ENCODE measurements at places on chromosomes 7 and 10.

DNA sequence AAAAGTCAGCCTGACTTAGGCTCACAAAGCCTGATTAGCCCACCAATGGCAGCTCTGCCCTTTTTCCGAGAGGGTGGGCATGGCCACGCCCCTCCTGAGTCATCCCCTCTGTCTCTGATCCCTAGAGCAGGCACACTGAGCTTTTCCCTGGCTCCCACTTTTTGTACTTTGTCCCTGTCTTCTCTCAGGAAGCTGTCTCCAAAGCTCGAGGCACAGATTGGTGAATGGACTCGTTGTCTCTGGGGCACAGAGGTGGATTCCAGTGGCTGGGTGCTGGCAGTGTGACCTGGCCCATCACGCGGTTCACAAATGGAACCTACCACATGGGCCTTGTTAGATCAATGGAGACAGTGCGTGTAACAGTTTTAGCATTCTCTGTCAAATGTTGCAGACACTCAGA is 313.5 kb downstream of the WDR37 start:
- no peak for DNase-seq

- DNase-seq: no peak
These were observed 14.6 kb downstream of the FAM149B1 start for GRCh38 chr10:73182568-73182967.

DNA sequence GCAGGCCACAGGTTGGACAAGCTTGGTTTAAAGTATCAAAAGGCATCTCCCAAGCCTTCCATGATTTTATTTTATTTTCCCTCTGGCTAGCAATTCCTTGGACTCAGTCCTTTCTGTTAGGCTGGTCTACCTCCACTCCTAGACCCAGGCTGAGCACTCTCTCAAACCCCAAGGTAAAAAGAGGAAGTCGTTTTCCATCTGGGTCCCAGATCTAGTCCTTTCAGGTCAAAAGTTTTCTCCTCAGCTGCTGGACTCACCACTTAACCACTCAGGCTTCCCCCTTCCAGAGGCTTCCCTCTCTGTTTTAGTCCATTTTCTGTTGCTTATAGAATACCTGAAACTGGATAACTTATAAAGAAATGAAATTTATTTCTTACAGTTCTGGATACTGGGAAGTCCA is 252.3 kb upstream of the MKLN1 start:
- DNase-seq: no peak

- DNase-seq: peak; percentile 78
These were observed 574 bp upstream of the CPED1 start for GRCh38 chr7:120987683-120988590.

- DNase-seq: no peak
These were observed 38.8 kb downstream of the CNPY1 start for GRCh38 chr7:155507576-155507975.

DNA sequence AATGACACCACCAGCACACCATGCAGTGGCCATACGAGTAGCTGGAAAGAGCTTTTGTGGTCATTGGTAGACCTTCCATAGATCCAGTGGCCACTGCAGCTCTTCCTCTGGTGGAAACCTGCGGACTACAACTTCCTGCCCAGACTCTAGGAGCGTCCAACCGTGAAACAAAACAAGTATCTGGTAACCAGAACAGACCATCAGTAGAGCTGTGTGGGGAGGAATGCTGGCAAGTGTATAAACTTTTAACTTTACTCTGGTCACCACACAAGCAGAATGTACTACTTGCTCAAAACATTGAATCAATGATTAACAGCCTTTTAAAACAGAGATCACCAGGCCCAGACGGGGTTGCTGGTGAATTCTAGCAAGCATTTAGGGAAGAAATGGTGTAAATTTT is 154.7 kb upstream of the DGKB start:
- DNase-seq: no peak

DNA sequence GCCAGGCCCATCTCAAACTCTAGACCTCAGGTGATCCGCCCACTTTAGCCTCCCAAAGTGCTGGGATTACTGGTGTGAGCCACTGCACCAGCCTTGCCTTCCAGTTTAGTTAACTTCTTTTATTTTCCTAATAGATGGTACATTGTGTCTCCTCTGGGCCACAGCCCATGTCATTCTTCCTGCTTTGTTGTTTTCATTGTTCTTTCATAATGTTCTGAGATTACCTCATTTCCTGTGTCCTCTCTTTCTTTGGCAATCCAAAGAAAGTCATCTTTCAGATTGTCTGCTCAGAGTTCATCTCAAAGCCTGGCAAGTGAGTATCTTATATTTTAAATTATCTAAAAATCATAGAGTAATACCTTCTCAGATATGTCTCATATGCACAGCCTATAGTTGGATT is at the start of gene OLAH:
Gene OLAH, plus strand, starts transcription at position 270 of the 400 bp plus-strand sequence. CDS start 3,346 bp downstream, outside the sequence.
- no peak for DNase-seq

- no peak for DNase-seq
These were observed 370.8 kb downstream of the EXOC4 start for GRCh38 chr7:133623721-133624120.

GRCh38 chr10:15703151-15703880 is 16.4 kb downstream of the ITGA8 start:
- DNase-seq: no peak

- DNase-seq: no peak
These were observed 35.8 kb upstream of the EZH2 start for GRCh38 chr7:148919859-148920258.

DNA sequence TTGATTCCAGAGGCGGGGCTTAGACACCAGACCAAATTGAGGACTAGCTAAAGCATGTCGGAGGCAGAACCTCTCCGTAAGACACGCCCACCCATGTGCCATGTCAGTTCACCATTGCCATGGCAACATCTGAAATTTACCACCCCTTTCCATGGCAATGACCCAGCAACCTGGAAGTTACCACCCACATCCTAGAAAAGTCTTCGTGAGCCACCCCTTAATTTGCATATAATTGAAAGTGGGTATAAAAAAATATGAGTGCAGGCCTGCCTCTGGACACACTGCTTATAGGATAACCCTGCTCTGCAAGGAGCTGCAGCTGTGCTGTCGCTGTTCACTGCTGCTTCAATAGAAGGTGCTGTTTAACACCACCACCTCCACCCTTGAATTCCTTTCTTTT is 28.0 kb downstream of the TMEM270 start:
- DNase-seq: no peak

DNA sequence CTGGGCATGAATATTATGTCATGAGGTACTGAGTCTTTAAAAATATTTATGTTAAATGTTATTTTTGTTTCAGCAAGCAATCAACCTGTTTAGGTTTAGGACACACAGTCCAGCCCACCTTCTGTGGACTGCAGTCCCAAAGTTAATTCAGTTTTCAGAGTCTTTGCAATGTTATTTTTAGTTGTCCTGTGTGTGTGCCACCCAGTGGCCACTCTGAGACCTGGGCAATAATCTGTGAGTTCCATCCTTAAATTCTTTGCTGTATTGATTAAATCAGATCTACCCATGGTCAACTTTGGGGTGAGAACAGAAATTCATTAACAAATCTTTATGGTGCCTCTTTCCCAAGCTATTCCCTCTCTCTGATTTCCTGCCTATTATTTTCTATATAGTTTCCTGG is 415.1 kb downstream of the CCSER2 start:
- DNase-seq: no peak

DNA sequence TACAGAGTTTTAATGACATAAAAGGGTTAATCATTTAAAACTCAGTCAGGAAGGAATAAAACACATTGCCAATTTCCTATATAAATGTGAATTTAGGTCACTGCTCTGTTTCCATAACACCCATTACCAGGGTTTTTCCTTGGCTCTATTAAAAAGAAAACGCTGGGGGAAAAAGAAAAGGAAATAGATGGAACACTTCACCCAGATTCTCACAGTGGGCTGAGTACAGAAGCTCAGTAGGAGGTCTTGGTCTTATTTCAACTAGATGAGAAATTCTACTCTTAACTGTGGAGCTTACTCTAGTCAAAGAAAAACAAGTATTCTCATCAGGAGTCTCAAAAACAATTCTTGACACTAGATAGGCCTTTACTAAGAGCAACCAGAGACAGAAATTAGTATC is 36.5 kb downstream of the GLUD1 start:
- no peak for DNase-seq

GRCh38 chr7:66247380-66248078 is 42.4 kb downstream of the TPST1 start:
- no peak for DNase-seq

GRCh38 chr10:7647062-7647664 is 19.6 kb downstream of the ITIH5 start:
- DNase-seq: no peak

DNA sequence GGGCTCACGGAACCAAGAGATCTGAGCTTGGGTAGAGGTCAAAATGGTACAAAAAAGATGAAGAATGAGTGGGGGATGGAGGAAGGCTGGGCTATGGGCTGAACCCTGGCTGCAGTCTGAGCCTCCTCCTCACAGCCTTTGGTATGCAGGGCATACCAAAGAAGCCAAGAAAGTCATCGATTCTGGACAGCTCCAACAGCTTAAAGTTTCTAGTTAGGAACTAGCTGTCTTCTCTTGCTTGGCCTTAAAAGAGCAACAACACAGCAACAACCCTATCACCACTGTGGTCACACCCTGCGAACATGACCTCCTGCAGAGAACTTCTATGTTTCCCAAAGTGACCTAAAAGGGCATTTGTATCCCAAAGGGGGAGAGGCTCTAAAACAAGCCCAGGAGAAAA is 126.1 kb upstream of the EFCAB10 start:
- no peak for DNase-seq

DNA sequence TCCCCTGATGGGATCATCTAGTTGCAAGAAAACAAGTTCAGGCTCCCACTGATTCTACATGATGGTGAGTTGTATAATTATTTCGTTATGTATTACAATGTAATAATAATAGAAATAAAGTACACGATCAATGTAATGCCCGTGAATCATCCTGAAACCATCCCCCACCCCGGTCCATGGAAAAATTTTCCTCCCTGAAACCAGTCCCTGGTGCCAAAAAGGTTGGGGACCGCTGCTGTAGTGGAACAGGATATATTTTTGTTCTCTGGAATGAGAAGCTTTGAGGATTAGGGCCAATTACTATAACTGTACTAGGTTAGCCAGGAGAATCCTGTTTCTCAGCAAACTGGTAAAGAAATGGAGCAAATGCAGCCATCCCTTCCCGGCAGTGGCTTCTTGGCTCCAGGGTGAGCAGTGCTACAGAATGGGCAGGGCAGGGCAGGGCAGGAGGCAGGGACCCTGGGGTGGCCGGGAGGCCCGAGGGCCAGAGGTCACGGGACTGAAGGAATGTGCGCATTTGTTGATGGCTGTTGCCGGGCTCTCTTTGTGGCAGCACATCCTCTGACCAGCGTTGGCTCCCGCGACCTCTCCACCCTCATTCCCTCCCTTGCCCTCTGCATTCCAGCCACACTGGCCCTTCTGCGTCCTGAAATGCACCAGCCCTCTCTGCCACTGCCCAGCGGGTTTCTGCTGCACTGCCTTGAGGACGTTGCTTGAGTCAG is 162.3 kb upstream of the NPS start:
- no peak for DNase-seq

DNA sequence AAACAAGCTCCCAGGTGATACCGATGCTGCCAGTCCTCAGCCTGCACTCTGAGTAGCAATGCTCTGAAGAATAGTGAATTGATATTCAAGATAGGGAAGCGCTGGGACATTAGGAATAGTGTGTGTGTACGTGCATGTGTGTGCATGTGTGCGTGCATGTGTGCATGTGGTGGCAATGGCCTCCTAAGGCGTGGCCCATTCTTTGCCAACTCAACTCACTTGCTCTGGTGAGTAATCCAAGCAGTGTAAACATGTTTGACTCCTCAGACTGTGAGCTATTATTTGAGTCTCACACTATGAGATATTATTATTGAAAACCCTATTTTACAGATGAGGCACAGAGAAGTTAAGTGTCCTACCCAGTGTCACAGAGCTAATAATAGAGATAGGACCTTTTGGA is 186.6 kb downstream of the RAB11FIP2 start:
- DNase-seq: no peak

GRCh38 chr7:37719077-37719476 is 35.5 kb downstream of the GPR141 start:
- DNase-seq: no peak

DNA sequence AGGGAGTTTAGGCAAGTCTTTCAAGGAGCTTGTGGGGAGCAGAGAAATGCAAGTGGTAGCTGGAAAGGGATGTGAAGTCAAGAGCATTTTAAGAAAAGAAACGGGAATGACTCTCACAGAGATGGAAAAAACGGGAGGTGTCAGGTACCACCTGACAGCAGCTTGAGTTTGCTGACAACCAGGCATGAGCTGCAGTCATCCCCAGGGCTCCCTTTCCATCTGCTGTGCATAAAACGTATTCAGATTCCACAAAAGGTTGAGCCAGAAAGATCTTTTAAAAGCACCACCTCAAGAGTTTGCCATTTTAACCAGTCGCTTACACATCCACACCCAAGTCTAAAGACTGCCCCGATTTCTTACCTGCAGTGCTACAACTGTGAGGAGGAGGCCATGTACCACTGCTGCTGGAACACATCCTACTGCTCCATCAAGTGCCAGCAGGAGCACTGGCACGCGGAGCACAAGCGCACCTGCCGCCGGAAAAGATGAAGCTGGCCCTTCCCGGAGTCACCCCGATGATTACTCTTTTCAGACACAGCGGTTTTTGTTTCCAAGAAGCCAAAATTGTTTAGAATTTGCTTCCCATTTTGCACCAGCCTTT is 116.8 kb downstream of the ZMYND11 start:
- no peak for DNase-seq

GRCh38 chr7:35513828-35514227 is 181.1 kb downstream of the HERPUD2 start:
- no peak for DNase-seq

DNA sequence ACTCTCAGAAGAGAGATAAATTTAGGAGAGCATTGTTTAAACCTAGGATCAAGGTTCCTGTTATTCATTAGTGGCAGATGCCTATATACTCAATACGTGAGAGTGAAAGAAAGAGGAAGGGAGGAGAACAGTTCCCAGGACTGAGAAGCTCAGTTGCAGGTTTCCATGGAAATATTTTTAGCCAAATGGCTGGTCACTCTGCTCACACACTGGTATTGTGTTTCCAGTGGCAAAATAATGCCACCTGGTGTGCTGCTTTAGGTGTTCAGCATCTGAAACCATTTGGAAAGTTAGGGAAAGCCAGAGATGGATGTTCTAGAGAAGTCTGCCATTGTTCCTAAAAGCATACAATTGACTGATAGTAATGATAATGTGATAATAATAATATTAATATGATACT is 827.7 kb downstream of the SORCS3 start:
- DNase-seq: no peak

GRCh38 chr7:148306759-148307158 is 283.8 kb upstream of the C7orf33 start:
- no peak for DNase-seq

GRCh38 chr10:126876456-126876855 is 28.8 kb upstream of the DOCK1 start:
- DNase-seq: no peak

- no peak for DNase-seq
These were observed 1.0 kb downstream of the PSMC2 start for GRCh38 chr7:103348452-103348851.

DNA sequence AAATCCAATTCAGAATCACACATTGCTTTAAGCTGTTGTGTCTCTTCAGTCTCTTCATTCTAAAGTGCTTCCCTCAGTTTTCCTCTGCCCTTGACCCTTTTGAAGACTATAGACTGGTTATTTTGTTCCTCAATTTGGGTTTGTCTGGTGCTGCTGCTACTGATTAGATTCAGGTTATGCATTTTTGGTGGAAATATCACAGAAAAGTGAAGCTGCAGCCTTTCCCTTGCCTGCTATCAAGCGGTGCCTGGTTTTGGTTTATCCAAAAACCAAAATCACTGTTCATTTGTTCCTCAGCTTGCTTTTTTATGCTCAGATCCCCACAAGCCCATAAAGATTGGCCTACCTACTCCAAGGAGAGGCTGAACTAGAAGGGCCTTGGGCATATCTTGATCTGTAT is 55.2 kb downstream of the ELMO1 start:
- no peak for DNase-seq

- no peak for DNase-seq
These were observed 563.6 kb upstream of the SEMA3D start for GRCh38 chr7:85750454-85750949.

All from activated CD4-positive, alpha-beta T cell treated with anti-CD3 and anti-CD28 coated beads, Interleukin-2, amount 50 U/mL, for 24 hours (primary cell).